AG20443 (cell line): ENCODE measurements at places on chromosomes 4 and X.

DNA sequence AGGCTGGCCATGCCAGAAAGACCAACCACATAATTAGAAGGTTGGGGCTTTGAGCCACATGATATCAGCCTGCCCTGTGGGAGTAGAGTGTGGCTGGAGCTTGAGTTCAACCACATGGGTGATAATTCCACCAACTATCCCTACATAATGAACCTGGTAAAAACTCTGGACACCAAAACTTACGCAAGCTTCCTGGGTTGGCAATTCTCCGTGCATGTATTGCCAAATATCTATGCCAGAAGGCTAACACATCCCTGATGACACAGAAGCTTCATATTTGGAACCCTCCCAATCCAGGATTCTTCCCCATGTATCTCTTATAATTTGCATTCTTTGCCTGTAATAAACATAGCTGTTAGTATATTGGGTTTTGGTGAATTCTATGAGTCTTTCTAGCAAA, 68.2 kb downstream of the FUNDC1 start:
- DNase-seq: peak; percentile 68

DNA sequence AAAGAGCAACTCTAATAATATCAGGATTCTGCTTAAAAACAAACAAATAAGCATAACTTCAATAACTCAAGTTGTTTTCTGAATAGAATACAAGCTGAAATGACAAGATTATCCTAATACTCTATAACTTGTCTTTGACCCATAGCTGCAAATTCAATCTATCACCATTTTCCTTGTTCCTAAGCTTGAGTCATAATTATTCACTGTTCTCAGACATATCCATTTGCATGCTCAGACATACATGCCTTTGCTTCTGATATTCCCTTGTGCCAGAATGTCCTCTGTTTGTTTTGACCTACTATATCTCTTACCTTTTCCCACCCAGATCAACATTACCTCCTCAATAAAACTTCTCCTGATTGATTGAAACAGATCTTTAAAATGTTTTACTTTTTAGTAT, 109.7 kb downstream of the SNCA start:
- no peak for DNase-seq

- DNase-seq: no peak
Observed at GRCh38 chr4:152689615-152690501, 10.1 kb upstream of the TMEM154 start.

GRCh38 chr4:74610491-74610890, 165.6 kb downstream of the AREG start:
- DNase-seq: no peak

GRCh38 chrX:109902665-109903064, 100.2 kb upstream of the TMEM164 start:
- peak; percentile 19 for DNase-seq
